ENCODE measurements at places on chromosomes 2 and 18.

- DNase-seq = no peak
These were observed 230.8 kb downstream of the CELF4 start for GRCh38 chr18:37334631-37335408.

- DNase-seq = no peak
These were observed 799 bp upstream of the KIF1A start for GRCh38 chr2:240820607-240821428.

DNA sequence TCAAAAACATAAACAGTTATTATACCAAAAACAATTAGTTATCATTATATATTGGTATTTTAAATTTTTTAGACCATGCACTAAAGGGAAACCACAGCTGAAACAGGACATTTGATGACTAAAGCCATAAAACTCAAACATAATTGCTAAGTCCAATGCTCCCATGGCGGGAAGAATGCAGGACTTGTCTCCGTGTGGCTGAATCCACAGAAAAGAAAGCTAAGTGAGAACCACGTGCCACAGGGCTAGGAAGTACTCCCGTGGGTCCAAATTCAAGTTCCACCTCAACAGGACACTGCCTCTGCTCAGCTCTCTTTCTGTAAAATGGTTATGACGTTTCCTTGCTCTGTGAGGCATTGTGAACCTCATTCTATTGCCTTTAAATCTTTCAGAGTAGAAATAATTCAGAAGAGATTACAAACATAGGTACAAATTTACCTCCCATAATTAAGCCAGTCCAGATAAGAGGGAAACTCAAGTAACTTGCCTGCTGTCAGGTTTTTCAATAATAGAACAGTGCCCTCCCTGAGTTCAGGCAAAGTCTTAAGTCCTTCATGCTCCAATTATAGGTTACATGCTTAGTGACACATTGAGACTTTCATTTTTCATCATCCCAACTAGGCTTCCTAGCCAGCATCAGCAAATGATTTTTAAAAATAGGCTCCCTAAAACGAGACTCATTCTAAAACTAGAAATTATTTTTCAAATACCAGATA is 36.7 kb downstream of the FTCDNL1 start:
- no peak for DNase-seq

DNA sequence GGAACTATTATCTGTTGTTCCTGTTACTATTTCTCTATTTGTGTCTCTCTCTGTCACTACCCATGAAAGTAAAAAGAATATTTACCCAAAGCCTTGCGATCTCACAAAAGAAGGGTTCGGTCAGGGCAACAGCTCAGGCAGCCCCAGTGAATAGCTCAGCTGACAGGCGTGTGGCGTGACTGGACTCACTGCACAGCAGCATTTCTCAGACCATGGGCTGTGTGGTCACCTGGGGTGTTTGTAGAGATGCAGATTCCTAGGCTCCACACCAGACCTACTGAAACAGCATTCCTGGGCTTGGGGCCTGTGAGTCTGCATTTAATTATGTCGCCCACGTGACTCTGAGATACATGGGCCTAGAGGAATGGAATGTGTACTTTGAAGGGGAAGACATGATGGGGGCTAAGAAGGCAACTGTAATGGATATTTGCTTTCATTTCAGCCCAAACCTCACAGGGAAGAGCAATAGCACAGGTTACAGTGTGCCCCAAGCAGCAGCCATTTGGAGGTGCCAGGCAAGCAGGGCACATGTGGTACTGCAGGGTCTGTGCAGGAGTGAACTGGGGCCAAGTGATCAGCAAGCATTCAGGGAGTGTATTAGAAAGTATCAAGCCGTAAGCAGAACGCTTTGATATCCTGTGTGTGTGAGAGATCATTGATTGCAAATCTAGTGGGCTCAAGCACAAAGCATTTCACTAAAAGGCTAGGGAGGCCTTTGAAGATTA is 90.4 kb upstream of the RBMS1 start:
- no peak for DNase-seq

GRCh38 chr2:120453635-120453998 is 107.7 kb downstream of the INHBB start:
- no peak for DNase-seq

- no peak for DNase-seq
These were observed 179.0 kb downstream of the DCC start for GRCh38 chr18:52519021-52519420.

- no peak for DNase-seq
These were observed 862.3 kb upstream of the POU3F3 start for GRCh38 chr2:103991591-103991990.

DNA sequence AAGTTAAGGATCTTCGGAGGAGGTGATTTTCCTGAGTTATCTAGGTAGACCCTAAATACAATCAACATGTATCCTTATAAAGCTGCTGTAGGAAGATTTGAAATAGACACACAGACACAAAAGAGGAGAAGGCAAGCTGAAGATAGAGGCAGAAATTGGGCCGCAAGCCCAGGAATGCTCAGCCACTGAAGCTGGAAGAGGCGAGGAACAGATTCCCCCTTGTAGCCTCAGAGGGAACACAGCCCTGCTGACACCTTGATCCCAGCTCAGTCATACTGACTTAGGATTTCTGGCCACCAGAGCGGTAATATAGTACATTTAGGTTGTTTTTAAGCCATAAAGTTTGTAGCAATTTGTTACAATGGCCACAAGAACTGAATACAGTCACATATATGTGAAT is 90.9 kb downstream of the ETAA1 start:
- no peak for DNase-seq

DNA sequence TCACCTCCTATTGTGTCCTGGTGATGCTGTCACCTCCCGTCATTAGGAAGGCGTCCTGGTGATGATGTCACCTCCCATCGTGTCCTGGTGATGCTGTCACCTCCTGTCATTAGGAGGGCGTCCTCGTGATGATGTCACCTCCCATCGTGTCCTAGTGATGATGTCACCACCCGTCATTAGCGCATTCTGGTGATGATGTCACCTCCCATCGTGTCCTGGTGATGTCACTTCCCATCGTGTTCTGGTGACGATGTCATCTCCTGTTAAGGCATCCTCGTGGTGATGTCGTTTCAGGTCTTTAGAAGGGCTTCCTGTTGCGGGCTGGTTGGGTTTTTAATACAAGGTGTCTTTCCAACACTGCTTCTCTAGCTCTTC is 40.7 kb downstream of the CTDP1 start:
- DNase-seq = no peak

DNA sequence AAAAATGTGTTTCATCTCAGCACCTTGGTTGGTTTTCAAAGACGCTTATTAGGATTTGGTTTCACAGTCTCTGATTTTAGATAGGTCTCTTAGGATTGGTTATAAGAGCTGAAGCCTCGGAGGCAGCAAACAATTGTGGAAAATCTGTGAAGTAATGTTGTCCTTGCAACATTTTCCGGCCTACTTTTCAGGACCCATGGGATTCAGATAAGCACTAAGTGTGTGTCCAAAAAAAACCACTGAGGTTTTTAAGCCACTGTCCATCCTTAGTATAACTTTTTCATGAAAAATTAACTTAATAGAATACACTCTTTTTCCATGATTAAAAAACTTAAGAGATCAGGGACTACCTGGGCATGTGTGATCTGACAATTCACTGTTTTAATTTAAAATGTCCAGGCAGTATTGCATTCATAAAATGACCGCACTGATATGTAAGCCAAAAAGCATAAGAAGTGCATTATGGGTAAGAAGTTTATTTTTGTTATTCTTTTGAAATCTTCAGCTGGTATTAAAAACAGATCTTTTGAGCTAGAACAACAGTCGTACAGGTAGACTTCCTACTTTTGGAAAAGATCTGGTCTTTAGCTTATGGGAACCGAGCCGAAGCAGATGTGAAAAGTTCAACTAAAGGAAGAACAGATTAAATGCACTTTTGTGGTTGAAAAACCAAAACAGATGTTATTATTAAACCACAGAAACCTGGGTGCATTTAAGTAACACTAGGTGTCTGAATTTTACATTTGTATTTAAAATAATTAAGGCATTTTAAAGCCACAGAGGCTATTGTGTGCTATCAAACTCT is 479.4 kb upstream of the ZEB2 start:
- no peak for DNase-seq

DNA sequence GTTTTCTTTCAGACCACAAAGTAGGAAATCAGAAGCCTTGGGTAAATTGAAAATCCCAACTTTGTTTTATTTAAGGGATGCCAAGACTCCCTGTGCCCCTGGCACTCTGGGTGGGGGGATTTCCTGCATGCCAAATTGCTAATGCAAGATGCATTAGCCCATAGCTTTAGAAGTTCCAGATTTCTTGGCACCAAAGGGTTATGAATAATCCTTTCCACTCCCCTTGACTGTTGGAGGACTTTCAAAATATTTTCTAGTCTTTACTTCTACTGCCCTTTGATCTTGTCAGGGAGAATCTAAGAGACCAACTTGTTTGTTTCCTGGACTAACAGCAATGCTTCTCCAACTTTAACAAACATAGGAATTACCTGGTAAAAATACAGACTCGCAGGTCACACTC is 81.8 kb upstream of the TGIF1 start:
- DNase-seq = no peak

GRCh38 chr2:207337234-207338219 is 171.8 kb upstream of the KLF7 start:
- no peak for DNase-seq

- DNase-seq = no peak
These were observed 94.4 kb upstream of the ASAP2 start for GRCh38 chr2:9112079-9112721.

- DNase-seq = no peak
These were observed 660.1 kb downstream of the ADCYAP1 start for GRCh38 chr18:1564793-1565192.

DNA sequence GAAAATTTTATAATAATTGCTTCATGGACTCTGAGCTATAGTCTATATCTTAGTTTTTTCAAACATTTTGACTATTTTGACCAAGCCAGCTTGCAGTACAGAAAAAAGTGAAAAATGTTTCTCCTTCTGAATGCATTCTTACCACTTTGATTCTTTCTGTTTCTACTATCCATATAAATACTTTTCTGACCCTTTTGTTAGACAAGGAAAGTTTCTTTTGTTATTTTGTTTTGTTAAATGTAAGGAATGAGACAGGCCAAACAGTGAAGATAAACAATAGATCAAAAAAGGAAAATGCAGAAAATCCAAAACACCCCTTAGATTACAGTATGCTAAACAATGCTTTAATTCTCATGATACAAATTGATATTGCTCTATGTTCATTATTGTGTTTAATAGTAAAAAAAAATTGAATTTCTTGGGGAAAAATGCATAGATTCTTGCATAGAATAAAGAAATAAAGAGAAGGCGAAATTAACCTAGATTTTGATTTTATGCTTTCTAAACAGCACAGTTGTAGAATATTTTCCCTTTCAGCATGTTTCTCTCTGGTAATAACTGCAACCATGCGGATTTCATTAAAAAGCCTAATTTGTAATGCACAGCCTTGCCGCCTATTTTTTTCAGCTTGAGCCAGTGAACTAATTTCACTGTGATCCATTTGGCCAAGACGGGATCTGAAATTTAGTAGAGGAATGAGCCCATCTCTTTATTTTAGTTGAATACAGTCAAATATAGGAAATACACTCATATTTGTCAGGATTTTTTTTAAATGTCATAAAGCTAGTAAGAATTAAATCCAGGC is 976 bp downstream of the TNFAIP6 start:
- no peak for DNase-seq

DNA sequence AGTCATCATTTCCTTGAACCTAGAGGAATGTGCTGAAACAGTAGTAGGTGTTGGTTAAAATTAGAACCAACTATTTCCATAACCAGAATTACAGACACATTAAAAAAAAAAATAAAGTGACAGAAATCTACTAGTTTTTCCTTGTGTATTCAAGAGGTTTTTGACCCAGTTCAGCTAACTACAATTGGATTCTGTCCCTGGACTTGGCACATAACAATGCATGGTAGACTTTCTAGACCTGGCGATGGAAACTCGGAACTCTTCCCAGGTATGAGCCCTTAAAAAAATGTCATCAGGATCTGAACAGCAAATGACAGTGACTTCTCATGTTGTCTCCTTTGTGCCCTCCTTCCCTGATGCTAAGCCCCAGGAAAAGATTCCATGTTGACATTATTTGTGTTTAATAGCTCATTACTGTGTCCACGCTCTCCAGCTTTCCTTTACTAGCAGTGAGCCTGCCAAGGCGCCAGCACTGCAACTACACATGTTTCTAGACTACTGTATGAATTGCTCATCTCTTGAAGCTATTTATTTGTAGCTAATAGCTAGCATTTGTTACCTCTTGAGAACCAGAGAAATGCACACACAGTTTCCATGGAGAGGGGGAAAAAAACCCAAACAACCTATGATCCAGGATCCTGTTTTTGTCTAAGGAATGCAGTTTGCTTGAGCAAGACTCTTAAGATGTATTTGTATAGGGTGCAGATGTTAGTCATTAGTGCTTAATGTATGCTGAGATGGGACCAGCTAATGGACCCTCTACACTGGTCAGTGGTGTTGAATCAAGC is 148.5 kb downstream of the FMNL2 start:
- DNase-seq = no peak

DNA sequence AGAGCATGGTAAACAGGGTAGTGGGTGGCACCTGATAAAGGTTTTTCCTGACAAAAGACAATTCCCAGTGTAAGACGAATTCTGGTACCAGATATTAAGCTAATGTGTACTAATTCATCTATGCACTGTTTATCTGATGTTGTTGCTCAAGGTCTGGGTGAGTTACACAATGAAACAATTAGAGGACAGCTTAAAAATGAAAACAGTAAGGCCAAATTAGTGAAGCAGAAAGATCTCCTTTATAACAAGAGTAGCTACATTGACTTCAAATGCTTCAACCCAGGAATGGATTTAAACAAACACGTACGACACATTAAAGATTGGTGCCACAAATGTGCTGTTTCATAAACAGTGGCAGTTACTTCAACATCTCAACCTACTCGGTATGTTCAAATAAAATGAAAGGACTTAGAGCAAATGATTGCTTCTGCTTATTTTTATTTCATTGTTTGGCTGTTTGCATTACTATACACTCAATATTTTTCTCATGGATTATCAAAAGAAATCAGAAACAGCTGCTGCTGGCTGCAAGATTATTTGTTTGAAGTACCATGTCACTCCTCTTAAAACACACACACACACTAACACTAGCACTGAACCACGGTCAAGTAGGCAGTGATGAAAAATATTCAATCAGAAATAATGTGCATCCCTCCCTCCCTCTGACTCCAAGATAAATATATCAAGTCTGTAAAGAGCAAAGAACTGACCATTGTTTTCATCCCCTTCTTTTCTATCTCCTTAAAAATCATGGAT is 94.4 kb upstream of the RND3 start:
- DNase-seq = no peak

DNA sequence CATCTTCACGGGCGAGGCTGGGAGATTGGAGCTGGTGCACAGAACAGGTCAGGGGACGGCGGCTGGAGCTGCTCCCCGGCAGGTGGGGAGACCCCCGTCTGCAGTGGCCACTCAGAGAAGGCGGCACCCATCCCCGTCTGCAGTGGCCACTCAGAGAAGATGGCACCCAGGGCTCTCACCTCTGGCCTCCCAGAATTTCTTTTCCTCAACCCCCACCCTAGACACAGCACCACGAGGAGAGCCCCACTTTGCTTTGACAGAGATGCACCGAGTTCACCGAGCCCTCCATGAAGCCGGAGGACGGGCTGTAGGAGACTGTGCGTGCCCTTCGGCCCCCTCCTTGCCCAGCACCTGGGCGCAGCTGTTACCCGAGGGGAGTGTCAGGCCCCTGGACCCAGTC is 201.6 kb upstream of the SALL3 start:
- no peak for DNase-seq

GRCh38 chr2:174005801-174006419 is 40.7 kb upstream of the SP3 start:
- no peak for DNase-seq
